ENCODE measurements at places on chromosomes 3 and 15.
A peak's percentile ranks its signal among the peaks of the same experiment; 100 is the strongest.

DNA sequence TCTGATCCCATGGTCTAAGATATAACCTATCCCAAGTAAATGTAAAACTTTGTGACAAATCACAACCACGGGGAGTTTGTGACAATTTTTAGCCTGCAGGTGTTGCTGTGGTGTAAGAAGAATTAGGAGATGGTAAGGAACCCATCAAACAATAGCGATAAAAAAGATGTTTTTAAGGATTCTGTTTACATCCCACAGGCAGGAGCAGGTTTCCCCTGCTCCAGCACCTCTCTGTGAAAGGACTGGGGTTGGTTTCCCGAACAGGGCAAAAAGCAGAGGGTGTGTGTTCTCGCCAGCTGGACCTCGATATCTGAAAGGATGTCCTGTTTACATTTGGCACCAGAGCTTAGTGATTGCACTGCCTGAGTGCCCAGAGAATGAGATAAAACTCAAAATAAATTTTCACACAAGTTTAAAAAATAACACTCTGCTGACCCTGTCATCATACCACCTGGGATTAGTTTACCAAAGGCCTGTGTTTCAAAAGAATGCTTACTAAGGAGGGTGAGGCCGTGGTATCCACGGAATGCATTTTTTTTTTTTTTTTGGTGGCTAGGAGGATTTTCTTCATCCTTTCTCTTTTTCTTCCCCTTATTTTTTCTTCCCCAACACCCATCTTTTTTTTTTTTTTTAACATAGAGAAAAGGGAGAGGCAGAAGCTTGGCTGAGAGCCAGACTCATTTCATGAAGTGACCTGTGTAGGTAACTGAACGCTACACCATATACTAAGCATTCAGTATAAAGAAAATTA, 151.8 kb upstream of the DPH6 start:
- no peak for DNase-seq

- no peak for DNase-seq
These were observed 111.4 kb upstream of the CHL1 start for GRCh38 chr3:85180-85579.

GRCh38 chr15:91116113-91117067, 16.3 kb downstream of the SV2B start:
- DNase-seq, result no peak

DNA sequence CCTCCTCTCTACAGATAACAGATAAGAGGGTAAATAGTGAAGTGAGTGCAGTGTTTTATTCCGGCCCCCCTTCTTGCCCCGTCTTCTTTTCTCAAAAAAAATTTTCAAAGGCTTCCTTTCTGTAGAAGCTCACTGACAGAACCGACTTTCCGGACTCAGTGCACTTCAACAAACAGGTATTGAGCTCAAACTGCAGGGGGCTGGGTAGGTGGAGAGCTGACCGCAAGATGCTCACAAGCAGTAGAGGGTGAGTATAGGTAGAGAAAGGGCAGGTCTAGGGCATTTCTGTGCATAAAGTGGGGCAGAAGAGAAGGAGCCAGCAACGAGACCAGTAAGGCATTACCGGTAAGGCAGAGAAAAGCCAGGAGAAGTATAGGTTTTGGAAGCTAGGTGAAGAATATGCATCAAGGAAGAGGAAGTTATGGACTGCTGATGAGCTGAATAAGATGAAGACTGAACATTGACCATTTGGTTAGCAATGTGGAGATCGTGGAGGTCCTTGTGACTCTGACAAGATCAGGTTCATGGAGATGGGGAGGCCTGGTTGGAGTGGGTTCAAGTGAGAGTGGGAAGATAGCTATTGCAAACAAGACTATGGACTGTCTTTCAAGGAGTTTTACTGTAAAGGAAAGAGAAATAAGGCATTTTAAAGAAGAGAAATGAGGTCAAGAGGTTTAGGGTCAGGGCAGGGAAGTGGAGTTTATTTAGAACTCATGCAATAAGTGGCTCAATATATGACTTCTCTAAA, 97.4 kb downstream of the ST6GAL1 start:
- DNase-seq, result no peak

DNA sequence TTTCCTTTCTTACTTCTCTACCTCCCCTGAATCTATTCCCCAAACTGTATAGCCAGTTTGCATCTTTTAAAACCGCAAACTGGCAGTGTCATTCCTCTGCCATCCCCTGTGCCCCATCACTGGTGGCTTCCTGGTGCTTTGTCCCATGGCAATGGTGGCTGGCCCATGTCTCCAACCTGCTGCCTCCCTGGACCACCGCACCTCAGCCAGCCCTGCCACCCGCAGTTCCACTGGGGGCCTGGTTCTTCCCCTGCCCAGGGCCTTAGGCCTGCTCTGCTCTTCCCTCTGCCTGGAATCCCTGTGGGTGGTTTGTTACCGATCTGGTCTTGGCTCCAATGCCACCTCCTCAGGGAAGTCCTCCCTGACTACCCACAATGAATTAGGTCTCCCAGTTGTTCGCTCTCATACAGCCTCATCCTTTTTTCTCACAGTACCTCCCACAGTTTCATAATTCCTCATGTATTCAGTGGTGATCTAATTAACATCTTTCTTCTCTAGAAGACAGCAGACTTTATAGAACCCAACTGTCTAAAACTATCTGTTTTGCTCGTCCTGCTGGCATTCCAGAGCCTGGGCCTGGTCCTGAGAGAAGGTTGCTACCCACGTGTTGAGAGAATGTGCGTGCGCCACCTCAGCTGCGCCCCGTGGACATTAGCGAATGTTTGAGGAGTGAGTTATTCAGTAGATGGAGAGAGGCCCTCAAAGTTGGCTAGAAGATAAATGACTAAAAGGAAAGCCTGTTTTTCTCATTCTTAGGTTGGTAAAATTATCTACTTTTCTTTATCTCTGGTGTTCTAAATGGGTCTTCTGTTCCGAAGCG, 130.1 kb downstream of the DNAJB8 start:
- DNase-seq, result no peak

- DNase-seq, result no peak
These were observed 53.8 kb downstream of the GRK7 start for GRCh38 chr3:141816958-141817357.

DNA sequence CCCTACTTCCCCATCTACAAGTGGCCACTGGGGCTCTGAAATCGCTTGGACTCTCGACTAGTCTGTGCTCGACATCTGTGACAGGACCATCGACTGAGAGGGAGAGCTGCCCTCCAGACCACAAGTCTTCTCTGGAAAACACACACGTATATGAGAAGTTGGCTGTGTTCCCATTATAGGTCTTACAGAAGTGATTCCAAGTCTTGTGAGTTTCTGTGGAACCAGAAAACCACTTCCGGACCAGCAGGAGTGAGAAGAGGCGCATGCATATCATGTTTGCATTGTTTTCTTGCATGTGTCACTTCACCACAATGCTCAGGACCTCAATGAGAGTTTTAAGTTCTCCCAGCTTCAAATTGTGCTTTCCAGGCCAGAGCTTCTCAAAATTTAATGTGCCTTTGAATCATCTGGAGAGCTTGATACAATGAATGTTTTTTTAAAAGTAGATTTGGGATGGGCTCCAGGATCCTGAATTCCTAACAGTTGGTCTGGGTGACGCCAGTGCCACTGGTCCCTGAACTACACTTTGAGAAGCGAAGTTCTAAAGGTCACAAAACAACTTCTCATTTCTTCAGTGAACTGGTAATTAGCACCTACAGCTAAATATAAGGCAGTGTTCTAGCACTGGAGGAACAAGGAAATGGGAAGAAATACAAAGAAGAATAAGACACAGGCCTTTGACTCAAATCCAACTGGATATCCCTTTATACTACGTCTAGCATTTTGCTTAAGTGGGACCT, 15.7 kb downstream of the LIPC start:
- no peak for DNase-seq

GRCh38 chr3:46276497-46277099, 34.3 kb downstream of the CCR3 start:
- no peak for DNase-seq

DNA sequence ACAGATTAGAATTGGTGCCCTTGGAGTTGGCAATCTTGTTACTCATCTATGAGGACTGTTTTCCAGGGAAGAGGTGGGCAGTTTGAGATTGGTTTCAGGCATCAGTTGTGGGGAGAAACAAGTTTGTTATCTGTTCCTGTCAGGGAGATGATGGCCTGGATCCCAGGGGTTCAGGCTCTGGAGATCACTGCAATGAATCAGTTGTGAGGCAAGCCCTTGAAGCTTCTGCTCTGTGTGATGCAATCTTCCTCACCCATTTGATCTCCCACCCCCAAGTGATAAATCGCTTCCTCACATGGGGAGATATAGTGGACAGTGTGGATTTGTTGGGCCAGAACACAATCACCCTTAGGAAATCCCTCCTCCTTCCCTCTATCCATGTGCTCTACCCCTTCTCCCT, 276.6 kb upstream of the LRTM1 start:
- DNase-seq, result no peak

- no peak for DNase-seq
These were observed 493.1 kb downstream of the SHQ1 start for GRCh38 chr3:72355168-72355567.

DNA sequence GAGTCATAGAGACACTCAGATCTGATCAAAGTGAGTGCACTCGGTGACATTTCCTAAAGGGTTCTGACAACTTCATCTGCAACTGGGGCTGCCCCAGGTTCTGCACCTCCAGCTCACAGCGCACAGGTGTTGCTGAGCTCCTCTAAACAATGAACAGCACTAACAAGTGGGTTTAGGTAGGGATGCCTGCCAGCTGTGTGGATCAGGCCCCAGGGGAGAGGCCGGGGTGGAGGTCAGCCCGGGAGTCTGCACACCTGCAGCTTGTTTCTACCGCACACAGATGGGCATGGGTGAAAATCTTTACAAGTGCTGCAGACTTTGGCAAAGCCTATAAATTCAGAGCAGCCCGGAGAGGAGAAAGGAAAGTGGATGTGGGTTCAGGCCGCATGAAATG, 355 bp downstream of the FBXW12 start:
- DNase-seq, result no peak

GRCh38 chr3:54550221-54550977, 377.5 kb downstream of the LRTM1 start:
- DNase-seq, result no peak

GRCh38 chr15:40933517-40933902, 4.4 kb downstream of the DLL4 start:
- no peak for DNase-seq

DNA sequence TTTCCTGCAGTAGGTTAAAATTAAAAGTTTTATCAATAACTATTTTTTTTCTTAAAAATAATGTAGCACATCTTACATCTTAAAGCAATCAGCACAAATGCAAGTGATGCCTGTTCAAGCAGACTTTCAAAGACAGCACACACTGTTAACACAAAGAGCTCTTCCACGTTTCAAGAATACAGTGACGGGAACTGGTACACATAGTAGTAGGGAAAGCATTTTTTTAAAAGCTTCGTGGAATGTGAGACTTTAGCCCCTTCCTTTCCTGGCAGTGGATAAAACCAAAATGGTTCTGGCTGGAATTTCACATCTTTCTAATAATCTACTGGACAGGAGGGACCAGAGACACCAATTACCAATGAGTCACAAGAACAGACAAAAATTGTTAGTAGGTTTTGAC, 33.5 kb upstream of the SLC2A2 start:
- no peak for DNase-seq

GRCh38 chr15:85976986-85977385, 102.7 kb upstream of the AGBL1 start:
- no peak for DNase-seq

DNA sequence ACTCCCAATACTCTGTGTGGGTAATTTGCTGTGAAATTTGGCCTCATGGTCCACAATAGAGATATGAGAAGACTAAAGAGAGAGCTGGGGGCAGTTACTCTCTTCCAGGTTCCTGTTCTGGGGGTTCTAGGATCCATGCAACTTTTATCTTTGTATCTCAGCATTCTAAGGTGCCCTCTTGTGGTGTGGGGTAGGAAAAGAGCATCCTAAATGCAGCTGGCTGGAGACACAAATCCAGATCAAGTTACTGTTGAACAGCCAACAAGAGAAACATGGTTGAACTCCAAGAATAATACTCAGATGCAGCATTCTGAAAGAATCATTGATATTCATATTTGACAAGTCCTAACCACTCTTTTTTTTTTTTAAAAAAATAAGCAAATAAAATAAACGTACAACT, 238.2 kb downstream of the GREM1 start:
- peak; percentile 37 for DNase-seq

- peak; percentile 22 for DNase-seq
These were observed 414.6 kb downstream of the FOXP1 start for GRCh38 chr3:71168880-71169411.

GRCh38 chr15:42604894-42605744, 29.7 kb downstream of the STARD9 start:
- DNase-seq, result no peak

All from SK-N-DZ (cell line).